ENCODE measurements at places on chromosomes 12 and 14. TPM values are rescaled to one million over a fixed set of nuclear protein-coding genes. Genes with fewer than 3 reads are reported as not detected.

The IFNG-AS1 gene
- 1.3 TPM for total RNA-seq

DNA sequence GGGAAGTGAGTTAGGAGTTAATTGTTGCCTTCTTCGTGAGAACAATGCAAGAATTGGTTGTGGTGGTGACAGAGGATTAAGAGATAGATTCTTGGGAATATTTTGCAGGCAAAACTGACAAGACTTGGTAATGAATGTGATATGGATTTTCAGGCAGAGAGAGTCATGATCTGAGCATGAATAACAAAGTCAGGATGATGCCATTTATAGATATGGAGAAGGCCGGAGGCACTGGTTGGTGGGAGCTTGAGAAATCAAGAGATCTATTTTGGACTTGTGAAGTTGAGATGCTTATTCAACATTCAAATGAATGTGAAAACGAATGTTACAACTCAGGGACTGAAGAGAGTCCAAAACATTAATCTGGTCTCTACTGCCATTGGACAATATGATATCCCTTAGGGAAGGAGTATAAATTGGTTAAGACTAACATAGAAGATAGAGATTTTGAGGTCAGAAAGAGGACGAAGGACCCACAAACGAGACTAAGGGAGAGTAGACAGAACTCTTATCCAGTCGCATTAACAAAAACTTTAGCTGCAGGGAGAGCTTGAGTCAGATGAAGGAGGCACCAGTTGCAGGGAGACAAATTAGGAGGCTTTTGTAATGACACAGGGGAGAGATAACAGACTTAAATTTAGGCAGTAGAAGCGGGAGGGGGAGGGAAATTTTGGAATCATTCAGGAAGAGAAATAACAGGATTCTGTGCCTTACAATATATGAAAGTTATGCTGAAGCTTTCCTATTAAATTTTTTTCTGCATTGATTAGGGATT is 1090.6 kb downstream of the GALC start:
- DNase-seq: no peak

The SLC5A8 gene
- total RNA-seq: not detected

- no peak for DNase-seq
Measured at GRCh38 chr14:87615822-87616679, 376.9 kb downstream of the GALC start.

- no peak for DNase-seq
Measured at GRCh38 chr12:124928095-124928911, 13.9 kb upstream of the UBC start.

The RFX4 gene
- total RNA-seq: not detected

DNA sequence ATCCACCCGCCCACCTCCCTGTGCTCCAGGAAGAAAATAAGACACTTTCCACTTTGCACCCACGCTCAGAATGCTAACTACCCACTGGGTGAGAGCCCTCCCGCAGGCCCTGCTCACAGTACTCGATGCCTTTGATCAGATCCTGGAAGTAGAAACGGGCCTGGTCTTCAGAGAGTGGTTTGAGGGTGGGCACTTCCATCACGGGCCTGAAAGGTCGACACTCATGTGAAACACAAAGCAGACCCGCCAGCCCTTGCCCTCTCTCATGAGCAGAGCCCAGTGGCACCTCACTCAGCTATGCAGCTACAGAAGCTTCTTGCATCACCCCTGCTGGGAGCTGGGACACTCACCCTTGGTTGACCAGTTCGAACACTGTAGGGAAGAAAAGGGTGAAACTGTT is 41.1 kb downstream of the CAMKK2 start:
- DNase-seq: no peak

DNA sequence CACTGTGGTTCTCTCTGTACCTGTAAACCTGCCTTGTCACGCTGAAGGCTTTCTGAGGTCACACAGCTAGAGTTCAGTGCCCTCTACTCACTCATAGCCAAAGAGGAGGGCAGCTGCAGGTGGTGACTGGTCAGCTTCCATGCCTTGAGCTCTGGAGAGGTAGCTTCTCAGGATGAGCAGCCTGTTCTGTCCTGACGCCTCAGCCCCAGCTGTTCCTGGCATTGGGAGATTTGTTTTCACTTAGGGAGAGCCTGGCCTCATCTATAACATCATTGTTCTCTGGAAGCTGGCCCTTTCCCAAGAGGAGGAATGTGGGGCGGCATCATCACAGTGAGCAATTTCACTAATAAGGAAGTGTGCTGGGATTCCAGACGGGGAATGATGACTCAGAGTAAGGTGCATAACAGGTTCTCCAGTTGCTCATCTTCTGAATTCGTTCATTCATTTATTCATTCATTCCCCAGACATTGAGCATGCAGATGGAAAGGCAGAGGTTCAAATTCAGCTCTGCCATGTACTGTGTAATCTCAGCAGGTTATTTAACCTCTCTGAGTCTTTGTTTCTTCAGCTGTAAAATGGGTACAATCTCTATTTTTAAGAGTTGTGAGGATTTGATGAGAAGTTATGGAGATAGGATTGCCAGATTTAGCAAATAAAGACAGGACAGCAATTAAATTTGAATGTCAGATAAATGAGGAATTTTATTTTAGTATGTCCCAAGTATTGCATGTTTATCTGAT is 255.8 kb upstream of the CRY1 start:
- DNase-seq: no peak

GRCh38 chr14:90060965-90061684 is 669 bp upstream of the KCNK13 start:
- DNase-seq: no peak

The IL26 gene
- not detected for total RNA-seq

DNA sequence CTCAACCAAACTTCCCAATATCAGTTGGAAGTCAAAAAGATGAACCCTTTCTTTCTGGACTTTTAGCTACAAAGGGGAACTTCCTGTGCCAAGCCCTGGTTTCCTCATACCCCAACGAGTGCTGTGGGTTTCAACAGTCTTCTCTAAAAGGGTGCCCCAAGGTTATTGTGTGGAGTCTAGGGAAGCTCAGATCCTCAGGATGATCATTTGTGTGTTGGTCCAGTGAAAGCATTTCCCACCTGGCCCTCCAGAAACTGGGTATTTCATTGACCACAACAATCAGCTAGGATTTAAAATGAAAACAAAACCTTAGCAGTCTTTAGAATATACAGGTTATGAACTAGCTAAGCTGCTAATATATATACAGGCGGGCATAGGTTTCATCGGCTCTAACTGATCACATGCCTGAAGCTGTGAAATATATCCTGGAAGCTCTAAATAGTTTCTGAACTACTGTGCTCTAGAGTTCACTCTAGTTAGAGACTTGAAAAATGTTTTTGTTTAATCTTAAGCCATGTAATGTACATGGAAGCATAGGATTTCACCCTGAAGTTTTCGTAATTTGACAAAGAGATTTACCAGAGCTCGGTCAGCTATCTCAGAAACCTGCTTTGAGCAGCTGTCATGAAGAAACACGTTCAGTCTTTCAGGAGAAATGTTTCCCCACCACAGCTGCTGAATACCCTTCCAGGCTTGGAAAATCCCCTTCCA is 29.6 kb downstream of the P2RX4 start:
- DNase-seq: no peak

GRCh38 chr12:101172316-101172715 is 37.7 kb downstream of the SLC5A8 start:
- DNase-seq: no peak

DNA sequence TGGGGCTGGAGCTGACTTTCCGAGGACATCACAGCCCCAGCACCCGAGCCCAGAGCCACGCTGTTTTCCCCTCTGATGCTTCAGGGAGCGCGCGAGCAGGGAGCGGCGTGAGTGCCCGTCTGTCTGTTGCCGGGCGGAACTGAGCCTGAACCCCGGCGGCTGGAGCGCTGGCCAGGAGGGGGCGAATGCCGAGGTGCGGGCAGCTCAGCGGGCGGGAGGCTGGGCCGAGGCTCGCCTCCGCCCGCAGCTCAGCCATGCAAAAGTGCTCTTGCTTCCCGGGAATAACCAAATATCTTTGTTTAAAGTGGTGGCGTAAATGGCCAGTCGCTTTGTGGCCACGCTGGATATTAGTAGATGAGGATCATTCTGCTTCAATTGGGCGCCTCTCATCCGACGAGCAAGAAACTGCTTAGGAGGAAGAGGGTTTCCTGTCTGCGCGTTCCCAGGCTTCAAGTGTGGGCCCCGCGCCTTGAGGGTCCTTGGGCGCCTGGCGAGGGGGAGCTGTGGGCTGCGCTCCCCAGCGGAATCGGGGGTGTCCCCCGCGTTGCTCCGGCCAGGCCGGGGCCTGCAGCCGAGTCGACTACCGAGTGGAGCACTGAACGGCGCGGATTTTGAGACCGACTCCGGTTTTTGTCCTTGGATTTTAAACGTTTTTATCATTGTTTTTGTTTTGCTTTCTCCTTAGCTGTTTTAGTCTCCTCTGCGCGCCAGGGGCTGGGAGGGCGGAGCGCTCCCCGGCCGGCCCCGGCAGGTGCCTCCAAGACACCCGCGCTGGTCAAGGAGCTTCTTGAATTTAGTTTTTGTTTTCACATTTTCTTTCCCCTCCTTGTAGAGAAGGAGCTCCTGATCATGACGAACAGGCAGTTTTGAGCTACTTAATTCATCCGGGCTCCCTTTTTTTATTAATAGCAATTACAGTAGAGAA is 831 bp upstream of the NKX2-1 start:
- DNase-seq: no peak

- no peak for DNase-seq
Measured at GRCh38 chr12:21828779-21829178, 54.3 kb upstream of the KCNJ8 start.

The GNS gene
- total RNA-seq: 20.8 TPM

DNA sequence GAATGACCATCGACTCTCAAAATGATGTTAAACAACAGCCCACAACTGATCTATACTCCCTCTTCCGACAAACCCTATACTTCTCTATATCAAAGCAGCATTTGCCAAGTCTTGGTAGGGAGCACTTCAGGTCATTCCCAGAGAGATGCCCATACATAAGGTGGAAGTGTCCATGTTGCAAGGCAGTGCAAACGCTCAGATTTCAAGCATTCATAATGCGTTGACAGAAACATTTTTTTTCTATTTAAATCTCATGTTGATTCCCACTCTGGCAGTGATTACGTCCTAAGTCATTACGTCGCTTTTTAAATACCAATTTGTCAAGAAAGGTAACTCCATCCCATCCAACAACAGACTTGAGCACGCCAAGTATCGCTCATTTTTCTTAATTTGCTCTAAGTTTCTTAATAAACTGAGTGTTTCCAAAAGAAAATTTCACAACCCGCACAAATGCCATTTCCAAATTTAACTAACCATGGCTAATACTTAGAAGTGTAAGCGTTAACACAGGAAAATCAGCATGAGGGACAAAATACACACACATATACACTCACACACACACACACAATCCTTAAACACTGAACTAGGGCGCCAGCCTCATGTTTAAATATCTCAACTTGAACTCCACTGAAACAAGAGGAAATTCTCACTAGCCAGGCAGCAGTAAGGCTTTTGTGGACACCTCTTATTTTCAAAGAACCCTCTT is 1.1 kb downstream of the GXYLT1 start:
- no peak for DNase-seq

DNA sequence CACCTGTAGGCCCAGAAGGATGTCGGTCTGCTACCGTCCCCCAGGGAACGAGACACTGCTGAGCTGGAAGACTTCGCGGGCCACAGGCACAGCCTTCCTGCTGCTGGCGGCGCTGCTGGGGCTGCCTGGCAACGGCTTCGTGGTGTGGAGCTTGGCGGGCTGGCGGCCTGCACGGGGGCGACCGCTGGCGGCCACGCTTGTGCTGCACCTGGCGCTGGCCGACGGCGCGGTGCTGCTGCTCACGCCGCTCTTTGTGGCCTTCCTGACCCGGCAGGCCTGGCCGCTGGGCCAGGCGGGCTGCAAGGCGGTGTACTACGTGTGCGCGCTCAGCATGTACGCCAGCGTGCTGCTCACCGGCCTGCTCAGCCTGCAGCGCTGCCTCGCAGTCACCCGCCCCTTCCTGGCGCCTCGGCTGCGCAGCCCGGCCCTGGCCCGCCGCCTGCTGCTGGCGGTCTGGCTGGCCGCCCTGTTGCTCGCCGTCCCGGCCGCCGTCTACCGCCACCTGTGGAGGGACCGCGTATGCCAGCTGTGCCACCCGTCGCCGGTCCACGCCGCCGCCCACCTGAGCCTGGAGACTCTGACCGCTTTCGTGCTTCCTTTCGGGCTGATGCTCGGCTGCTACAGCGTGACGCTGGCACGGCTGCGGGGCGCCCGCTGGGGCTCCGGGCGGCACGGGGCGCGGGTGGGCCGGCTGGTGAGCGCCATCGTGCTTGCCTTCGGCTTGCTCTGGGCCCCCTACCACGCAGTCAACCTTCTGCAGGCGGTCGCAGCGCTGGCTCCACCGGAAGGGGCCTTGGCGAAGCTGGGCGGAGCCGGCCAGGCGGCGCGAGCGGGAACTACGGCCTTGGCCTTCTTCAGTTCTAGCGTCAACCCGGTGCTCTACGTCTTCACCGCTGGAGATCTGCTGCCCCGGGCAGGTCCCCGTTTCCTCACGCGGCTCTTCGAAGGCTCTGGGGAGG is at the start of gene LTB4R:
TSS of gene LTB4R (plus strand) at position 857 of the 959 bp plus-strand sequence. CDS start 4,150 bp downstream, outside the sequence.
- no peak for DNase-seq

The TSPAN9 gene
- 0.31 TPM for total RNA-seq

- DNase-seq: no peak
Measured at GRCh38 chr12:69840727-69841126, 15.7 kb downstream of the MYRFL start.

DNA sequence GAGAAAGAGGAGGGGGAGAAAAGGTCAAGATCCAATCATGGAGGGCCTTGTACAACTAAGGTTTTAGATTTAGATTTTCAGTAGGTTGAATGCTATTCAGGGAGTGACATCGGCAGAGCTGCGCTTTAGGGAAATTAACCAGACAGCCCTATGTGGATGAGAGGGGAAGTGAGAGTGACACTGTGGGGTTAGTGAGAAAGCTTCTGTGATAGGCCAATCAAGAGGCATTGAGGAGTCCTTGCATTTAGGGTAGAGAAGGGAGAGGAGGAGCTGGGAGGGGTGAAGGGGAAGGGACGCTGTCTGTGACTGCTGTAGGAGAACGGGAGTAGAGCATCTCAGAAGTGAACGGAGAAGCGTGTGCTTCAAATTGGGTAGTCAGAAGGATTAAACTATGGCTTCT is 3.4 kb downstream of the HSD17B6 start:
- DNase-seq: peak; percentile 70

The KCNJ8 gene
- not detected for total RNA-seq

GRCh38 chr12:71472441-71472911 is 32.9 kb downstream of the LGR5 start:
- no peak for DNase-seq
